ENCODE measurements at places on chromosomes 4 and X. TPM values are rescaled to one million over a fixed set of nuclear protein-coding genes. Genes with fewer than 3 reads are reported as not detected.

TBC1D9 gene
- 13.2 TPM for total RNA-seq

- no peak for DNase-seq
Observed at GRCh38 chr4:1297456-1298325, 8.0 kb downstream of the MAEA start.

DNA sequence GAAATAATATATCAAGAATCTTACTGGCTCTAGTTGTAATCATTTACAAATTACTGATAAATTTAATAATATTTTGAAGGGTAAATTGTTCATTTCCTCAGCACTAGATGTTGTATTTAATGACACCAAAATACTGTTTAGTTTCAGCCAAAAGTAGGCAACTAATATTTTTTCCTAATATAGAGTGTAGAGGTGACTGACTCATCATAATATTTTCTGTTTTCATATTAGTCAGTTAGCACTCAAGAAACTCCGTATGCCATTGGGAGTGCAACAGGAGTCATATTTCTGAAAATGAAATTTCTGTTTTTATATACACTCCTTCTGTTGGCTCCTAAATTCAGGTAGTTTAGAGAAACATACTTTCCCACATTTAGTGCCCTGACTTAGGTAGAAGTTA lies 36.6 kb upstream of the PTPN13 start:
- no peak for DNase-seq

VCX3B gene
- total RNA-seq: not detected

DNA sequence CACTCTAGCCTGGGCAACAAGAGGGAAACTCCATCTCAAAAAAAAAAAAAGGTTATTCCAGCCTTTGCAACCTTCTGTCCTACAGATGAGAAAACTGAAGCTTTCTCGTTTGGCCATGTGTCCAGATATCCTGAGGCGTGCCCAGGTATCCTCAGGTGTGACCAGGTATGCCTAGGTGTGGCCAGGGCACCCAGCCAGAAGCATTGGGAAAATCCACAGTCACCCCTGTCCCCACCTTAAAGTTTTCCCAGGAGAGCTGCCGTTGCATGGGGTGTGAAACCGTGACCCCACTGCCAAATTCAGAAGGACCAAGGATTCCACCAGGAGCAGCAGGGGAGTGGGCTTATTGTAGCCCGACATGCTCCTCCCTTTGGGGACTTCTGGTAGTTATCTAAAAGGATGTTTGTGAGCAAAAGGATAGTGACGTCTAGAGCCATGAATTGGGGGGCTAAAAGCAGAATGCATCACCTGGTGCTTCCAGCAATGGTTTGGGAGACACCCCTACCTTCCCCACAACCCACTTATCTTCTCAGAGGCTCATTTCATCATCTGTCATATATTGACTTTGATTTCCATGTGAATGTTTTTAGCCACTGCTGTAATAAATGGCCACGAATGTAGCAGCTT lies 4.0 kb upstream of the DHRSX start:
- no peak for DNase-seq

- DNase-seq: no peak
Observed at GRCh38 chr4:184022679-184023383, 117.7 kb downstream of the STOX2 start.

IRS4 gene
- total RNA-seq: not detected

NLRP2B gene
- total RNA-seq: not detected

DNA sequence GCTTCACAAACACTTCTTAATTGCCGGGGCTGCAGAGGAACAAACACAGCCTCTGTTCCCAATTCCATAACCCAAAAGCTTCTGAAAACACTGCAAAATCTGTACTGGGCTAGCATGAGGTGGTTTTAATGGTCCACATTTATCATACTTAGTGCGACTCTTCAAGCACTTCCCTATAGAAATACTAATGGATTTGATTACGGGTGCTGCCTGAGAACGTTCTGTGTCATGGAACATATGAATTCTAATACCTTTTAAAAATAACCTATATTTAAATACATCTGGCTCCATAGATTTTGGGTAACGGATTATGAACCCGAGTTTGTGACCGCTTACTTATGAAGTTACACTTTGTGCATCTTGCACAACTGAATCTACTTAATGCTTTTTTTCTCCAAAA lies 35.4 kb upstream of the STS start:
- no peak for DNase-seq

GRCh38 chr4:28009541-28009940 lies 1148.9 kb downstream of the STIM2 start:
- no peak for DNase-seq

- DNase-seq: no peak
Observed at GRCh38 chr4:139942241-139942640, 211.7 kb downstream of the MAML3 start.

GRCh38 chr4:45241976-45242375 lies 515.6 kb upstream of the GNPDA2 start:
- DNase-seq: no peak

GRCh38 chrX:39771089-39771488 lies 326.7 kb downstream of the BCOR start:
- no peak for DNase-seq

DNA sequence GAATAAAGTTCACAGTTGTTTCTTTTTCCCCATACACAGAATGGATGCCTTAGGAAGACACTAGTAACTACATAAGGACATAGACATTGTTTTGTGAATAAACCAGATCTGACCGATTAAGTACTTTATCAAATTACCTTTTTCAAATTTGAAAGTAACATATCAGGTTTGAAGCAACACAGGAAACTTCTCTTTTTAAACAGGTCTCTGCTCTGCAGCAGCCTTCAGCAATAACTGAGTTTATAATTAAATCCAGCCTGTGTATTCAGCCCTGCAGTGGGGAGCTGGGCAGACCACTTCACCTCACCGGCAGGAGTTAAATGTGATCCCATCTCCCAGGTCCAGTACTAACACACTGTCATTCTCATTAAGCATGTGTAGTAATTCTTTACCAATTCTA lies 68.3 kb upstream of the ATOH1 start:
- no peak for DNase-seq

GRCh38 chr4:47567511-47567910 lies 82.4 kb downstream of the ATP10D start:
- DNase-seq: no peak

TCEAL9 gene
- total RNA-seq: 32.4 TPM

GRCh38 chrX:128438082-128438481 lies 385.9 kb upstream of the ACTRT1 start:
- no peak for DNase-seq

DNA sequence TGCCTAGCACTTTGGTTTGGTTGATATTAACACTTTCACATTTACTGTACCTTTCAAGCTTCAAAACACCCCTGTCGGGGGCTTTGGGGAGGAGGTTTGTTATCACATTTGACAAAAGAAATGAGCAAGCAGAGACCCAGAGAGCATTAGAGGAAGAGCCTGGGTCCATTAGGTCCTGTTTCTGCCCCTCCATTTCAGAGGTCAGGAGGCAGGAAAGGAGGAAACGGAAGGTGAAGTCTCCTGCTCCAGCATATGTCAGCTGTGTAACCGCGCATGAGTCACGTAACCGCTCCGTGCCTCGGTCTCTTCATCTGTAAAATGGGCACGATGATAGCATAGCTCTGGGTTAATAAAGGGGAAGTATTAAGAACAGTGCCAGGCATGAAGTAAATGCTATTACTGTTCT lies 201.9 kb upstream of the BCOR start:
- DNase-seq: no peak
